ENCODE measurements at places on chromosomes 16 and 17.
A peak's percentile ranks its signal among the peaks of the same experiment; 100 is the strongest.

GRCh38 chr17:73592079-73592415 is 52.2 kb downstream of the SDK2 start:
- DNase-seq = no peak

- DNase-seq = no peak
Observed at GRCh38 chr17:13462673-13463124, 139.0 kb downstream of the HS3ST3A1 start.

GRCh38 chr16:10667239-10667638 is 27.5 kb downstream of the TEKT5 start:
- DNase-seq = no peak

- DNase-seq = no peak
Observed at GRCh38 chr17:8022360-8023003, 16.4 kb upstream of the ALOX15B start.

GRCh38 chr17:9973669-9974447 is 68.8 kb upstream of the RCVRN start:
- no peak for DNase-seq

- DNase-seq = peak; percentile 61
Observed at GRCh38 chr17:42843358-42843934, 934 bp upstream of the AOC2 start.

DNA sequence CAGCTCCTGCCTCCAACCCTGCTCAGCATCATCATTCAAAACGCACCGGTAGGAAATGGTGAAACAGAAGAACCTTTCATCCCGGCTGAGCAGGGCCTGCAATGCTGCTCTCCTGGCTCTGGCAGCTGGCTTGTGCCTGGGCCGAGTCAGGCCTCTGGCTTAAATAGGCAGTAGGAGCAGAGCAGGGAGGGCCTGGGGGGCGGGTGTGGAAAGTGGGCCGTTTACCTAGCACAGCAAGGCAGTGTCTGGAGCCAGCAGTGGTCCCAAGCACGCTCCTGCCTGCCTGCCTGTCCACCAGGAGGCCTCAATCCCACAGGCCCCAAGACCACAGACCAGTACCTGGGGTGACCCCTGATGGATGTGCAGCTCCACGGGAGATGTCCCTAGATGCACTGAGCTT is 59.3 kb downstream of the SMPD3 start:
- DNase-seq = no peak

GRCh38 chr16:86669937-86670749 is 91.8 kb downstream of the FOXL1 start:
- no peak for DNase-seq

- DNase-seq = no peak
Observed at GRCh38 chr16:77816293-77816692, 27.9 kb downstream of the VAT1L start.

- no peak for DNase-seq
Observed at GRCh38 chr16:75310541-75310940, 59.1 kb upstream of the BCAR1 start.

DNA sequence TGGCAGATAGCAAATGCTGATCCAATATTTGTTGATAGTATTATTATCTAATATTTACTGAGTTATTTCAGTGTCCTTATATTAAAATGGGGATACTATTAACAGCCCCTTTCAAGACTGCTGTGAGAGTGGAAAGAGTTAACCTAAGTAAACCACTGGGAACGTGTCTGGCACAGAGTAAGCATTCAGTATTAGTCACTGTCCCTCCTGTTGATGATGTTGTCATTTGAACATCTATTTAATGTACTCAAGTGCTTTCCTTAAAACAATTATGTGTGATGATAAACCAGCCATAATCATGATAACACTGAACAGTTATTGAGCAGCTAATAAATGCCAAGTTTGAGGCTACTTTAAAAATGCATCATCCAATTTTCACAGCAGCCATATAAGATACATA is 135.7 kb upstream of the XYLT1 start:
- no peak for DNase-seq

- no peak for DNase-seq
Observed at GRCh38 chr16:27428026-27428785, 26.2 kb downstream of the IL21R start.

DNA sequence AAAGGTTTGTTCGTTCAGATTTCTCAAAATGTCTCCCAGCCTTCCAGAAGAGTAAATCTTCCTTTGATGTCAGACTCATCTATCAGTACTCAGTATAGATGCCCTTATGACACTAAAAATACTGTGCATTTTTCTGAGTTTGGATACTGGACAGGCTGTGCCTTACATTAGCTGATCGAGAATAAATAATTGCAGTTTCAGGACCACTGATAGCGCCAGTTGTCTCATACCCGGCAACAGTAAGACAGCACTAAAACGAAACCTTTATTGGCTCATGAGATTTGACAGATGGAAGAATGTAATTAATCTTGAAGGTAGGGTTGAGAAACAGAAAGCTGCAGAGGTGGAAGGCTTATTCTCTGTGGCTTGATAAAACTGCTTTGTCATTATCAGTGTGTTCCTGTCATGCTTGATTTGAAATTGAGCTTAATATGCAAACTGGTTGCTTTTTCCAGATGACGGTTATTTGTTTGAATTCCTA is 1.2 kb downstream of the ATP6V0A1 start:
- DNase-seq = no peak

DNA sequence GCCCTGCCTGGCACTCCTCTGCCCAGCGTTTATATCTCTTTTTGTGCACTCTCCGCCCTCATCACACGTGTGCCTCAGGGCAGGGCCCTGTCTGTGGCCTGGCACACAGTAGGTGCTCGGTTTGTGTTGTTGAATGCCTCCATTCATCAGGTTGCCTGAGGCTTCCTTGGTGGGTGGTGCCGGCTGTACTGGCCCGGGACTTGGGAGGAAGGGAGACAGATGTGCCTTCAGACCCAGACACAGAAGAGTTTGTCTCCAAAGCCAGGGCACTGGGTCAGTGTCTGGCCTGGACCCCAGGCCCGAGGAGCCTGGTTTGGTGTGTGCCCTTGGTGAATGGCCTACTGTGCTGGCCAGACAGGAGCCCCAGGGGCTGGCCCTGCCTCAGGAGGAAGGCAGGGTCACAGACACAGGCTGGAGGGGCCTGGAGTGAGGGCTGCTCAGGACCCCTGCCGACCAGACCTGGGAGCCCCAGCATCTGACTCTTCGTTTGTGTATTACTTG is 71.6 kb downstream of the RAI1 start:
- DNase-seq = no peak

GRCh38 chr17:16496820-16497489 is 5.0 kb upstream of the LRRC75A start:
- DNase-seq = no peak

- DNase-seq = no peak
Observed at GRCh38 chr16:23901178-23902033, 65.6 kb downstream of the PRKCB start.

- DNase-seq = no peak
Observed at GRCh38 chr16:35626041-35626440, 2166.6 kb downstream of the TP53TG3F start.

GRCh38 chr16:84029297-84030047 is 13.1 kb downstream of the SLC38A8 start:
- no peak for DNase-seq

DNA sequence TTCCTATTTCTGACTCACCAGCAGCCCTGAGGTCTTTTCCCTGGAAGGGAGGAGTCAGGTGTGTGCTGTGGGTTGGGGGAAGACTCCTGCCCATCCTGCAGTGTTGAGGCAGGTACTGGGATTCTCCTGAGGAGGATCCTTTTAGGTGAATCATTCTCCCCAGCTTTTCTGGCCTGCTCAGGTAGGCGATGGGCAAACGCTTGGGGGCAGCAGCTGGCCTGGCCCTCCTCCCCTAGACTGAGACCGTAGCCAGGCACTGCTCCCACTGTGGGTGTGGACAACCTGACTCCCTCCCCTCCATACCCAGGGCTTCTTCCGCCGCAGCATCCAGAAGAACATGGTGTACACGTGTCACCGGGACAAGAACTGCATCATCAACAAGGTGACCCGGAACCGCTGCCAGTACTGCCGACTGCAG is 15.1 kb downstream of the GJD3 start:
- DNase-seq = no peak

DNA sequence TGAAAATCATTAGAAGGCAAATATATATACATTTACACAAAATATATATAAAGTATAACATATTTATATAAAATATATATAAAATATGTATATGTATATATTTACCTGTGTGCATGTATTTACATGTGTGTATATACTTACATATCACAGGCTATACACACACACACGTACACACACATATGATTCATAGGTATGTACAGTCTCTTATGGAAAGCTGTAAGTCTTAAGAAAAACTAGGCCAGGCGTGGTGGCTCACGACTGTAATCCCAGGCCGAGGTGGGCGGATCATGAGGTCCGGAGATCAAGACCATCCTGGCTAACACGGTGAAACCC is 14.7 kb downstream of the TOM1L2 start:
- DNase-seq = no peak

DNA sequence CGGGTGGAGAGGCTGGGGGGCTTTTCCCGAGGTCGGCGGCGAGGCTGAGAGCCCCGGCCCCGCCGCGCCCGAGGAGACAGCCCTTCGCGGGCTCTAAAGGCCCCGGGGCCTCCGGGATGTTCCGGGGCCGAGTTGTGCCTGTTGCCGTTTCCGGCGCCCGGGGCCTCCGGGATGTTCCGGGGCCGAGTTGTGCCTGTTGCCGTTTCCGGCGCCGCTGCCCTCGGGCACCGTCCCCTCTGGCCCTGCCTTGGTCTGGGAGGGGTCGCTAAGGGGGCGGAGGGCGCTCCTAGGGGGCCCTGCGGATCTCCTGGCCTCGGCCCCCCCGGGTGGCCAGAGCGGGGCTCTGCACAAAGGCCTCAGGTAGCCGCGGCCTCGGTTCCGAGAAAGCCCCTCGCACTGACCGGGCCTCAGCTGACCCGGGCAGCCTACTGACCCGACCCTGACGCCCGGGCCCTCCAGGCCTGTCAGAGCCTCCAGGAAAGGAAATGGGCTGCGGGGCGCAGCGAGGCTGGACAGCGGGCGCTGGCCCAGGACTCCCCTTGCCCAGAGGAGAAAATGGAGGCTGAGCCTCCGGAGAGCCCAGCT is 24.2 kb downstream of the ACTG1 start:
- DNase-seq = no peak

DNA sequence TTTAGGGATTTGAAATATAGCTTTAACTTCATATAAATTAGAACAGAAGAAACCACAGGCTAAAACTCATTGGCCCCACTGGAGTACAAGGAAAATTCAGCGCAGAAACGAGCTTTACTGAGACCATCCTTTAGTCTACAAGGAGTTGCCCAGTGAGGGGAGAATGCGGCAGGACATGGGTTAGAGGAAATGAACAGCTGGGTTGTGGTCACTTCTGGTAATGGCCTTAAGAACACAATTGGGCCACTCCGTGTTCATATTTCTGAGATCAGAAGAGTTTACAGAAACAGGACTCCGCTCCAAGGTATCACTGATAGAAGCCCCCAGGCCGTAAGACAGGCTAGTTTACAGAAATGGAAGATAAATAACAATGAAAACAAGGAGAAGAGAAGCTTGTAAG is 188.3 kb downstream of the ZFHX3 start:
- no peak for DNase-seq

GRCh38 chr16:4535627-4536108 is 2.9 kb downstream of the CDIP1 start:
- no peak for DNase-seq

All from H54 (cell line).